ENCODE measurements at places on chromosomes 7 and 10.
A peak's percentile ranks its signal among the peaks of the same experiment; 100 is the strongest.

GRCh38 chr10:119222537-119222936 is 15.2 kb downstream of the GRK5 start:
- DNase-seq = no peak

- no peak for DNase-seq
Observed at GRCh38 chr10:119303886-119304285, 96.5 kb downstream of the GRK5 start.

- no peak for DNase-seq
Observed at GRCh38 chr10:101778781-101779543, 3.0 kb upstream of the FGF8 start.

DNA sequence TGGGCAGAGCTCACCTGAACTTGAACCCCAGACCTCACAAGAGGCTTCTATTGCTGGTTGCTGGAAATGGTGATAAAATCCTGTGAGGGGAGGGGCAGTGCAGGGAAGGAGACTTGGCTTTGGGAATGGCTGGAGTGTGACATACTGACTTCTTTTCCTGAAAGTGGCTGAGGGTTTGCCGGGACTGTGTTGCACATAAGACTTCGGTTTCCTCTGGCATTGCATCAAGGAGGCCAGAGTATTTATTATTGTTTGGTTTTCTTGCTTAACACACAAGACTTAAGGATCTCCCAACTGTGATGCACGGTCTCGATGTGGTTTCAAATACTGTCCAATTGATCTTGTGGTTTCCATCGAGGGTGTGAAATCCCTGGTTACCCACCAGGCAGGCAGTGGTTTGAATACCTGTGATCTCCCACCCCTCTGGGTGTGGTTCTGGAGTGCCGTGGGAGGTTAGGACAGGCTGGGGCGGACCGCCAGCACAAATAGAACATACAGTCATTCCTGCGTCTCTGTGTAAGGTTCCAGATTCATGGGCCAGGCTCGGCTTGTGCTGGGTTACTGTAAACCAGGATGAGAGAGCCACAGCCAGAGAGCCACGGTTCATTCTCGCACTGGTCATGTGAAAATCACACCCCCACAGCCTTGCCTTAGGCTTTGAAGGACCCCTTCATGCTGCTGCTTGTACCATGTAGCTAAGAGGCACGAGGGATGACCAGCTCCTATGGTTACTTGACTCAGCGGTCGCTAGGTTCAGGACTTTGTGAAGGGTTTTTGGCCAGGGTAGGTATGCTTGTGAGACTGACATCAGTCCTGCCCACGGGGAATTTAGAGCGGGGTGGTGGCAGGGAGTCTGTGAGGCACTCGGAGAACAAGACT is 39.2 kb downstream of the WBP1L start:
- DNase-seq = no peak

DNA sequence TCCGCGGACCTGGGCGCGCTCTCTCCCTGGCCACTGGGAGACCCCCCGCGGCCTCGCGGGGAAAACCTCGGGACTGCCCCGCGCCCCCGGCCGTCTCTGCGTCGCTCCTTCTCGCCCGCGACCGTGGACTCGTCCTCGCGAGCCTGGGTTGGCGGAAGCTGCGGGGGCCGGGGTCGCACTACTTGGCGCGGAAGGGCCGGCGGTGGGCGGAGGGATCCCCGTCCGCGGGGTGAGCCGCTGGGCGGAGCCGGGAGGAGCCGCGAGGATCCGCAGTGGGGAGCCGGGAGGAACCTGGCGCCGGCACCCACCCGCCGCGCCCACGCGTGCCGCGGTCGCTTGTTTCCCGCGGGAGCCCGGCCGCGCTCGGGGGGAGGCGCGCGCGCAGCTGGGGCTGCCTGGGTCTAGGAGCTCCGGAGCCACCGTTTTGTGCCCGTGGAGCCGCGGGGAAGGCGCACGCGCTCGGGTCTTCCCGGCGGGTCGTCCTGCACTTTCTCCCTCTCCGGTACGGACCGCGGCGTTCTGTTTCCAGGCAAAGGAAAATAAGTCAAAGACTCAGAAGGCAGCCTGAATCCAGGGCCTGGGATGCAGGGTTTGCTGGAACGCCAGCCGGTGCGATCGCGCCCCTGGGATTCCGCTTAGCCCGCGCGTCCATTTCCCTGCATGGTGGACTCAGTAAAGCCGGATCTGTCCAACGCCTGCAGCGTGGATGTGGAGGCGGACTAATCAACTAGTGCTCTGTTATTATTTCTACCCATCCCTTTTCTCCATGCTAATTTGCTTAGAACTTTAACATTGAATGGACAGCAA is 28.7 kb upstream of the KMT2C start:
- DNase-seq = peak; percentile 33

DNA sequence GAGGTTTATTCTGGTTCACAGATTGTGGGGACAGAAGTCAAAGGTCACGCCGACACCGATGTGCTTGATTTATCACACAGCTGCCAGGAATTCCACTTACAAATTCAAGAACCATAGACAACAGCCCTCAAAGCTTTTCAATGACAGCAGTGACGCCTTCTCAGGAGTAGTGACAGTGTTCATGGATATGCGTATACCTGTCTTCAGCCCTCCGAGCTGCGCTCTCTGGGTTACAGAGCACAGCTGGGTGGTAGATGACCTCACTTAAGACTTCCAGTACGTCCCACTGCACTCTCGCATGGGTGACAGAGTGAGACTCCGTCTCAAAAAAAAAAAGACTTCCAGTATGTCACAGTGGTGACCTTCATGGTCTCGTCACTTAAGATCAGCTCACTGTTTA is 108.5 kb downstream of the TCERG1L start:
- no peak for DNase-seq

DNA sequence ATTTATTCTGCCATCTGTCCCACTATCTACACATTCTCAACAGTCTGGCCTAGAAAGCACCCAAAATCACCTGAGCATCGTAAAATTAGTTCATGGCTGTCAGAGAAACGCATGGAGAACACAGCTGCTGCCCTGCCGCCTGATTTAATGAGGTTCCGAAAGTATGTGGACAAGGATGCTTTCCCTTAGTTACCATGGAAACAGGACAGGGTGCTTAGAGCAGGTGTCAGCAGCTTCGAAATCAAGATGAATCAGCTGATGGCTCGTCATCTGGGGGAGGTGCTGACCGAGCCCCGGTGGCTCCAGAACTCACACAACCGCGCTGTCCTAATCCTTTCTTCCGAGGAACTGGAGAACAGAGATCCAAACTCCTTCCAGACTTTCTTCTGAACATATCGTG is 151.5 kb downstream of the TEX36 start:
- DNase-seq = no peak

DNA sequence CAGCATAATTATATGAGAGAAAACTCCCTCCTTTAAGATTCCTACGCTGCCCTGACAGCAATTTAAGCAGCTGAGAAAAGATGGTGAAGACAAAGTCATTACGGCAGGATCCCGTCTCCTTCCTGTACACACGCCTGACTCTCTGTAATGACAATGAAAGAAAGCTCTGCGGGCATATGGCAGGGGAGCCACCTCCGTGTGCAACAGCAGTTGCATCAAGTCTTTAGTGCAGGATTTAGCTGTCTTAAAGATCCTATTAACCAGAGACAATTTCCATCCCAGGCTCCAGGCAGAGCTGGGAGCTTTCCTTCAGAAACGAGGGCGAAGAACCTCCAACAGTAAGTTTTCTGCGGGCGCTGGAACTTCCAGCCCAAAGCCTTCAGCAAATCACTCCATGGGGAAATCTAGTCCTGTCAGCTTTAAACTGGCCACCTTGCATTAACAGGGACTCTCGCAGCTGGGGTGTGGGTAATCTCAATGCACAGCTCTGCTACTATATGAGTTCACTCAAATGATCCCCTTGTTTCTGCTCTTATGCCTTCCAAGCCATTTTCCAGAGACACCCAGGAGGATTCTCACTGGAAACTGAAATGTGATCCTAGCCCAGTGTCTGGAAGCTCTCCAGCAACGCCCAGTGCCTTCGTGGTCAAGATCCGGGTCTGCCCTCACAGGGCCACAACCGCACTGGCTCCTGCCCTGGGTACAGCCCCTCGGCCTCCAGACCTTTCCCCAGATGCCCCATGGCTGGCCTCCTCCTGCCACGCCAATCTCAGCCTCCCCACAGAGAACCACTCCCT is 74.9 kb downstream of the CTBP2 start:
- DNase-seq = no peak

- no peak for DNase-seq
Observed at GRCh38 chr10:88154596-88155250, 291.3 kb downstream of the PTEN start.

DNA sequence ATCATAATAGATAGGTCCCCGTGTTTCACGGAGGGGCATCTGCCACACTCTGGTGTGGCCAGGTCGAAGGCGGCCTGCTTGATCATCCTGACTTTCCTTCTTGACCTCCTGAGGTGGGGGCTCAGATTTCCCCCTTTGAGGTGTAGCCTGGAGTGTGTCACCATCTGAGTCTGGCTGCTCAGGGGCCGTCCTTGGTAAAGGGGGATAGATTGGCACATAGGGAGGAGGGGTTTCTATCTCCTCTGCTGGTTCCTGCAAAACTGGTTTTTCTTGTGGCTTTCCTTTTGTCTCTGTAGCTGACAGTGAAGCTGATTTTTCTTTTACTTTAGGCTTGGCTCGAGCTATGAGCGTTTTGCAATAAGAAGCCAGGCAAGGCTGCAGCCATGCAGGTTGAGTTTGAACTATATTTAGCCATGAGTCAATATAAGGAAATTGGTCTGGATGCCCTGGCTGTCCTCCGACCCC is 7.1 kb upstream of the ZNF117 start:
- DNase-seq = no peak

DNA sequence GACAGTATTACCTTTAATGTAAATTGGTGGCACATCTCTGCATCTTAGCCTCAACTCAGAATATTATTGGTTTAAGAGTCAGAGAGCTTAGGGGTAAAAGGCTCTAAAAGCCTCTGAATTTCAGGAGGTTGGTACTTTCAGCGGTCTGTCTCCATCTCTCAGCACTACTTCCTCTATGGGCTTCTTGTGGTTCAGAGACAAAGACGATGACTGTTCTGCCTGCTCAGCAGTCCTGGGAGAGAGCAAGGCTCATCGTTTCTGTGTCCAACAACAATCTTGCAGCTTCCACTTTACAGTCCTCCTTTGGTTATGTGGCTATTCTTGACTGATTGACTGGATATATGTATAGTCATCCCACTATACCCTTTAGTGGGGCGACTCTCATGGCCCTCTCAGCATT is 394.7 kb downstream of the AUTS2 start:
- DNase-seq = no peak

GRCh38 chr7:80773787-80774508 is 135.5 kb downstream of the CD36 start:
- no peak for DNase-seq

DNA sequence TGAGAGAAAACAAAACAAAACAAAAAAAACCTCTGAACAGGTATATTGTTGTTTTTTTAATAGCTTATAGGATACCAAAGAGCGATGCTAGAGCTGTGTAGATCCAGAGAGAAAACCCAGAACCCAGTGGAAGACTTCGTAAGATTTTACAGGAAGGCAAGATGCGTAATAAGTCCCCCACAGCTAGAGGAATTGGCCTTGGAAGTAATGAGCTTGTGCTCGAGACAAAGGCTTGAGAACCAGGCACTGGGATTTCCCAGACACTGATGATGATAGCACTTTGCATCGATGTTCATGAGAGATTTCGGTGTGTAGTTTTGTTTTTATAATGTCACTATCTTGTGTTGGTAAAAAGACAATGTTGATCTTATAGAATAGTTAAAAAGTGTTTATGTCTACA is 821.5 kb upstream of the IGFBP3 start:
- no peak for DNase-seq

DNA sequence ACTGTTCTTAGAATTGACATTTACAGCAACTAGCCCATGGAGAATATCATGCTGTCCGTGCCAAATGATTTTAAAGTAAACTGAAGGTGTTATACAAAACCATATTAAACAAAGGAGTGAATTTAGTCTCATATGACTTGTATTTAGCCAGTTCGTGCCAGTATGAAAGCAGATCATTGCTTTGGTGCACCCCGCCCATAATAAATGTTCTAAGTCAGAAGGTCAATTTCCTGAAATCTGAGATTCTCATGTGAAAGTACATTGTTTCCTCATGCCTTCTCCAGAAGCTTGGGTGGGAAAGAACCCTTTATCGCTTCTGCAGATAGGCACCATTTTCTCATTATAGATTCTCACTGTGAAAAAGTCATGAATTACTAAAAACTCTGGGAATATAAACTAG is 106.4 kb downstream of the CAMK1D start:
- no peak for DNase-seq

DNA sequence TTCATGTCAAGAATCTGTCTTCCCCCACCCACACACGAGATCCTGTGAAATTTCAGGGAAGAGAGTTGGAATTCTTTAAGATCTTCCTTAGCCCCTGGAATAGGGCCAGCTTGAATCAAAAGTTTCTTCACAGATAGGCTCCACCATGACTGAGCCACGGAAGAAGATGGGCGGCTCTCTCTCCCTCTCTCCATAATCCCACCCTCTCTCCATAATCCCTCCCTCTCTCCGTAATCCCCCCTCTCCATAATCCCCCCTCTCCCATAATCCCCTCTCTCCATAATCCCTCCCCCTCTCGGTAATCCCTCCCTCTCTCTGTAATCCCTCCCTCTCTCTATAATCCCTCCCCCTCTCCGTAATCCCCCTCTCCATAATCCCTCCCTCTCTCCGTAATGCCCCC is 20.4 kb downstream of the SHH start:
- DNase-seq = no peak

GRCh38 chr7:49397750-49398149 is 375.7 kb upstream of the VWC2 start:
- DNase-seq = no peak

Measured in amniotic stem cell (primary cell).